ENCODE measurements at places on chromosomes 3 and 15.
A peak's percentile ranks its signal among the peaks of the same experiment; 100 is the strongest.

DNA sequence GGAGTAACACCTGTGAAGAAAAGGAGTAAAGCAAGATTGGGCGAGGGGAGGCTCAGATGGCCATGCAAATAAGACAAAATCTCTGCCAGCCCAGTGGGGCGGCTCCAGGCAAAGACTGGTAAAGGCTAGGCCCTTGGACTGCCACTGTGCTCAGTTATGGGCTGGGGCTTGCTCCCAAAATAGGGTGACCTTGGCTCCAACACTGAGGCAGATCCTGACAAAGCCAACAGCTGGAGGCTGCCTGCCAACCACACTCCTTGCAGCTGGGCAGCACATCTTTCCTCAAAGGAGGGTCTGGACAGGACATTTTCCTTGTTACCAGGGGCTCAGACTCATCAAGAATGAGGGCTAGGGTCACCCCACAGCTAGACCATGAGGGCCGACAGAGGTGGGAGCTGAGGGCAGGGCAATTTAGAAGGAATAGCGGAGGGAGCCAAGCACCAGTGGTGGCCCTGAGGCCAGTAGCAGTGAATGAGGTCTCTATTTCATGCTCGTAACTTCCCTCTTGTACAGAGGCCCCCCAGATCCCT lies 86.1 kb downstream of the CHRD start:
- no peak for DNase-seq

DNA sequence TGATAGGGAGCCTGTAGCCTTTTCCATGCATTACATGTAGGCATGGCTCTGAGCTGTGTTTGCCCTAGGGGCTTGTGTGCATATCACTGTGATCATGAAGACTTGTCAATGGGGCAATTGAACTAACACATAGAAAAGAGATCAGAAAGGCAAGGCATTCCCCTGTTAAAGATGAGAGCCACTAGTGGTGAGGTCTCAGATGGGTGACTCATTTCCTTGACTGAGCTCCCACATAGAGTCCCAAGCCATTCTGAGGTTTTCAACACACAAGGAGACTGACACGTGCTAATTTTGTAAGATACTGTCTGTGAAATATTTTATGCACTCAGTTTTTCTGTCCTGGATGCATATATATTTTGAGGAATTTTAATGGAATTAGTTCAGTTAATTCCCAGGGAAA lies 53.8 kb downstream of the SAMMSON start:
- peak; percentile 50 for DNase-seq

GRCh38 chr15:63093486-63094205 lies 28.0 kb upstream of the LACTB start:
- peak; percentile 72 for DNase-seq

DNA sequence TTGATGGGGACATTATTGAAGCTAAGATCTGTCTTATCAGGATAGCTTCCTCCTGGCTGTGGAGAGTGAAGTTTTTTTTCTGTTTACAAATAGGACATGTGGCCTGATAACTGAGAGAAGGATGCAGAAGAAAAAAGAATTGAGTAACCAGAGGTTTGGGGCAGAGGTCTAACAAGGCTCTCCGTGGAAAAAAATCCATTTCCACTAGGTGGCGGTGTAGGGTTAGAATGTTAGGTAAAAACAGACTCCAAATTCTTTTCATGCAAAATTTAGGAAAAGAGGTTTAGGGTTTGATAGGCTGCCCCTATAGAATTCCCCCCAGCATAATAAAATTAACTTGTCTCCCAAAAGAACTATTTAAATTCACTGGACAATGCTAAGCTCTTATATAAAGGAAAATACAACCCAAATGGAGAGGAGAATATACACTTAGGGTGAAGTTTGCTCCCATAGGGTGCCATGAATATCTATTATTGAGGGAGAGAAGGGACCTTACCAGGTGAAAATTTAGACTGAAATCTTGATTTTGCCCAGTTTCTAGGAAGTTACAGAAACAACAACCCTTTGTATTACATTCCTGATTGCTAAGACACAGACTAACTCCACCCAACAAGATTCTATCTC lies 1560.4 kb downstream of the OTOL1 start:
- peak; percentile 14 for DNase-seq

- no peak for DNase-seq
Observed at GRCh38 chr15:68259883-68260282, 17.7 kb upstream of the FEM1B start.
